Head of caudate nucleus (tissue), 42 donors: ENCODE measurements at places on chromosomes 4 and X.

- DNase-seq = no peak
Measured at GRCh38 chrX:41347186-41347585, 13.2 kb downstream of the DDX3X start.

DNA sequence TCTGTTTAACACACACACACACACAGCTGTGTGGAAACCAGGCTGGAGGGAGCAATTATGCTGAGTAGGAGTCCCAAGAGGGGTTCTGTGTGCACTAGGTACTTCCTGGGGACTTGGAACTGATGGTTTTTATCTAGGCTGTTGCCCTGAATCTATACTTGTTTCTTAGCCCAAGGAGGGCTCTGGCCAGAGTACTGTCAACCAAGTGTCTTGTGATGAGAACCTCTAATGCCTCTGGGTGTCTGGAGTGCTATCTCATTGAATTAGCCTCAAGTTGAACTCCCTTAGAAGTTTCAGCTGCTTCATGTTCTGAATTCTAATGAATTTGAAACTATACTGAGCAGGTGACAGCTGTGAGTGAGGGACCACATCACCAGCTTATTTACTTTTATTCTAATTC is 16.6 kb downstream of the ARHGAP24 start:
- DNase-seq = no peak

DNA sequence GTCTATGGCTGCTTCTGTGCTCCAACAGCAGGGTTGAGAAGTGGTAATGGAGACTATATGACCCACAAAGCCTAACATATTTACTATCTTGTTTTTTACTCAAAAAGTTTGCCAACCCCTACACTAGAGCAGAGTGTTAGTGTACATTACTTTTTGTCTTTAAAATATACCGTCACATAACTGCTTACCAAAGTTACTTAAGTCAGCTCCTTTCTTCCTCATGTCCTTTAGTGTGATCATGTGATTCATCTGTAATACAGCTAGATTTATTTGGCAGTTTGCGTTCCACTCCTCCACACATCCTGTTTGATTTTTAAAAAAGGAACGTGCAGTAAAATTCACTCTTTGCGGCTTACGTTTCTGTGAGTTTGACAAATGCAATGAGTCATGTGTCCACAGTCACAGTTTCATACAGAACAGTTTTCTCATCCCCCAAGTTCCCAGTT is 162.4 kb upstream of the GPRIN3 start:
- DNase-seq = no peak

GRCh38 chr4:76457885-76458284 is 22.9 kb downstream of the SHROOM3 start:
- no peak for DNase-seq

DNA sequence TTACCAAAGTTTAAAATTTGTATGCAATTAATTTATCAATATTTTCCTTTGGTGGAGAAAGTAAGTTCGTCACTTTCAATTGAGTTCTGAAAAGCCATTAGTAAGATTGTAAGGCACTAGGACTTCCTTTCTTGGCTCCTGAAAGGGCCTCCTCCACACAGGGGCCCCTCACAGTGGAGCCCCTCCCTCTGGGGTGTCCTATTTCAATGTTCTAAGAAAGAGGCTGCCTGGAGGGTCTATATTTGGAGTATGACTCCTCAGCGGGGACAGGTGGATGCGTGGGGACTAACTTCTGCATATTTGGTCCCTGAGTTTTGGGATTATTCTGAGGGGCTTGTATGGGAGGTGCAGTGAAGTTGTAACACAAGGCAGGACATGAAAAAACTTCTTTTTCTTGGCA is 1.6 kb upstream of the ARMCX4 start:
- DNase-seq = no peak

- no peak for DNase-seq
Measured at GRCh38 chr4:8538703-8539567, 41.3 kb upstream of the GPR78 start.
